ENCODE measurements at places on chromosomes 12 and 14.

GRCh38 chr12:78683031-78683430 is 181.5 kb upstream of the SYT1 start:
- no peak for DNase-seq

GRCh38 chr12:88192426-88192825 is 50.3 kb downstream of the TMTC3 start:
- DNase-seq: no peak

GRCh38 chr14:93832081-93832480 is 43.8 kb upstream of the PRIMA1 start:
- DNase-seq: no peak

GRCh38 chr12:85664429-85664828 is 171.8 kb downstream of the RASSF9 start:
- no peak for DNase-seq

DNA sequence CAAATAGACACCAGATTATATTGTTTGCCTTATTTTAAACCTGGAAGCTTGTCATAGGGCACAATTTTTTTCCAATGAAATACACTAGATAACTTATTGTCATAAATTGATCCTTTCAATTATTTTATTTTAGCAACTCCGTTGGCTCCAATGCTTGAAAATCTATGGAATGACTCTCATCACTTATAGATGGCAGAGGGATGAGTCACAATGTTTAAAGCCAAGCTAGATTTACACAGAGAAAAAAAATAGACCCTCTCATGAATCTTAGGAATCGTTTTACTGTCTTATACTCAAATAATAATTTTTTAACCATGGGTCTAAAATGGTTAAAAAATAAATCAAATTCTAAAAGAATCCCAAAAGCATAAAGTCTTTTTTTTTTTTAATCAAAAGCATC is 1276.6 kb upstream of the FLRT2 start:
- DNase-seq: no peak

- DNase-seq: no peak
Measured at GRCh38 chr14:29558516-29558915, 369.1 kb downstream of the PRKD1 start.

DNA sequence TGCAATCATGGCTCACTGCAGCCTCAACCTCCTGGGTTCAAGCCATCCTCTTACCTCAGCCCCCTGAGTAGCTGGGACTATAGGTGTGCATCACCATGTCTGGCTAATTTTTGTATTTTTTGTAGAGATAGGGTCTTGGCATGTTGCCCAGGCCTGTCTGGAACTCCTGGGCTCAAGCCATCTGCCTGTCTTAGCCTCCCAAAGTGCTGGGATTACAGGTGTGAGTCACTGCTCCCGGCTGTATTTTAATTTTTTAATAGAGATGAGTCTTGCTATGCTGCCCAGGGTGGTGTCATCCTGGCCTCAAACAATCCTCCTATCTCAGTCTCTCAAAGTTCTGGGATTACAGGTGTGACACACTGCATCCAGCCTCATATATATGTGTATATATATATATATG is 31.7 kb upstream of the GPRC5A start:
- DNase-seq: no peak

GRCh38 chr14:56284641-56285040 is 166.4 kb downstream of the PELI2 start:
- DNase-seq: no peak

DNA sequence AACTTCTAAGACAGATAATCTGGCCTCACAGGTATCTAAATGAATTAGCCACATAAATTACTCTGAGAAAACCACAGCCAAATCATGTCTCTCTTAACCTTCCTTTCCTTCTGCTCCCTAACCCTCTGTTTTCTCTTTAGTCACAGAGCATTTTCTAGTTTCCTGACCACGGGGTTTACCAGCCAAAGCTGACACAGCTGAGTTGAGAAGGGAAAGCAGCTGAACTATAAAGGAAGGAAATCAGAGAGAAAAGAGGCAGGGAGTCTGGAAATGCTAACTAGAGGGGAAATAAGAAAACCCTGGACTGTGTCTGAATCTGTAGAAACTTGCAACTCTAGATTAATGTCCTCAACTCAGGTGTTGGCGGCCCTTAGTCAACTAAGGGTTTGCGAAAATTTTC is 24.4 kb downstream of the ANKS1B start:
- DNase-seq: no peak

GRCh38 chr12:52525661-52526499 is 5.7 kb upstream of the KRT5 start:
- no peak for DNase-seq

DNA sequence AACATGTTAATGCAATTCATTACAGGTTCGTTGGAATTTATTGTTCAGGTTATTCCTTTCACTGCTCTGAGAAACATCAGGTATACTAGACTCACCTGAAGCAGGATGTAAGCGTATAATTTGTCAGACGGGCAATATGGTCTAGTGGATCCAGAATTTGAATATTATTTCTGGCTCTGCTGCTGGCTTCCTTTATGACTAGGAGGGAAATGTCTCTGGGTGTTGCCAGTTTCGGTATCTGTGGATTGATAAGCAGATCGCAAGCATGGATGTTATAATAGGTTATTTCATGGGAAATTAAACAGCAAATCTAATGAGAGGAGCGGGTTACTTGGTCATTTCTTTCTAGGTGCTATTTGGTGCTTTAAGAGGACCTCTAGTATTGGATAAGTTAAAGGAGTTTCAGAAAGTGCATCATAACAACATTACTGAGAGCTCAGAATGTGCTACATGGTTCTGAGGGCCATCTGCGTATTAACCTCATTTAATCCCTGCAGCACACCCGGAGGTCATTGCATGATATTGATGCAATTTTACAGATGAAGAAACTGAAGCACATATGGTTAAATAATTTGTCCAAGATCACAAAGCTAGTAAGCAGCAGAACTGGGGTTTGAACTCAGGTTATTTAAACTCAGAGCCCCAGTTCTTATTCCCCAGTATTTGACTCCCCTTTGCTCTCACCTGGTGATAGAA is 47.3 kb upstream of the BCAT1 start:
- no peak for DNase-seq

- no peak for DNase-seq
Measured at GRCh38 chr12:10069099-10069498, 29.7 kb downstream of the CLEC1A start.

DNA sequence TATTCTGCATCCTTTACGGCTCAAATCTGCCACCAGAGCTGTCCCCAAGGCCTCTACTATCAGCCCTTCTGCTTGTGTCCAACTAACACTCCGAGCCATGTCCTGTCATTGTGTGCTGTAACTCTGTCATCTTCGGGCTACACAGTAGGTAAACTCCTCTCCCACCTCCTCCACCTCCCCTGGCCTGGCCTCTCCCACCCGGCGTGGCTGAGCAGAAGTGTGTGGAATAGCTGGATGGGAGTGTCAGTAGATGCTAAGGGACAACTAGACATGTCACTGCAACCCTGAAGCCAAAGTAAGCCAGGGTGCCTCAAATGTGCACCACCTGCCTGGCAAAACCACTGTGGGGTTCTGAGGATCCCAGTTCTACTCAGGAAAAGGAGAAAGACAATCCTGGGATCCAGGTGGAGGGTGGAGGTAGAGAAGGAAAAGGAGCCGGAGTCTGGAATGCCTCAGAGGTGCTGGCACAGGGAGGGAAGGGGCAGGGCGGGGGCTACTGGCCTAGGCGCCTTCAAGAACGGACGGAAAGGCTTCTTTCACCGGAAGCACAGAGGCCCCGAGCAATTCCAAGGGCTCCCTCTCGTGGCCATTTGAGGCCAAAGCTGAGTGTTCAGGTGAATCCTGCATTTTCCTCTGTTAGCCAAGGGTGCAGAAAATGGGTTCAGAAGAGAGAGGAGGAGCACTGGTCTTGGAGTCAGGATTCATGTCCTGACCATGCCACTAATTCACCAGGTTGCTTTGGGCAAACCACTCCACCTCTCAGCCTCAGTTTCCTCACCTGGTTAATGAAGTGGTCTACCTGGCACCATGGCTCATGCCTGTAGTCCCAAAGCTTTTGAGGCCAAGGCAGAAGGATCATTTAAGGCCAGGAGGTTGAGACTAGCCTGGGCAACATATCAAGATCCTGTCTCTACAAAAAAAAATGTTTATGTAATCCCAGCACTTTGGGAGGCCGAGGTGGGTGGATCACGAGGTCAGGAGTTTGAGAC is 20.5 kb upstream of the FAM181A start:
- DNase-seq: peak; percentile 34

GRCh38 chr14:94833633-94834032 is 63.7 kb upstream of the GSC start:
- no peak for DNase-seq

DNA sequence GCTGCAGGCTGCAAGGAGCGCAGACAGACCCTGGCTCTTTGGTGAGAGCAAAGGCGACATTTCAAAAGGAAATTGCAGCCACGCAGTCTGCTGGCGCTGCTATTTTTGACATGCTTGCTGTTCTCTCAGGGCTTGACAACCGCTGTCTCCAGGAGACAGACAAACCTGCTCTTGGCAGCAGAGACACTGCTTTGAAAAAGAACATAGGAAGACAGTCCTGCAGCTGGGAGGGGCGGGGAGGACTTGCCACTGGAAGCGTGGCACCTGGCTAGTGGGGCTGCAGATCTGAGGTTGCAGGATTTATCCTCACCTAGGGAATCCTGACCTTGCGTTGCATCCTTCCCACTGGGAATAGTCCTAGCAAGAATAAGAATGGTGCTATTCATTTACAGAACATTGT is 91.8 kb upstream of the KCNA1 start:
- no peak for DNase-seq

GRCh38 chr12:58288190-58288589 is 346.8 kb downstream of the ATP23 start:
- no peak for DNase-seq

DNA sequence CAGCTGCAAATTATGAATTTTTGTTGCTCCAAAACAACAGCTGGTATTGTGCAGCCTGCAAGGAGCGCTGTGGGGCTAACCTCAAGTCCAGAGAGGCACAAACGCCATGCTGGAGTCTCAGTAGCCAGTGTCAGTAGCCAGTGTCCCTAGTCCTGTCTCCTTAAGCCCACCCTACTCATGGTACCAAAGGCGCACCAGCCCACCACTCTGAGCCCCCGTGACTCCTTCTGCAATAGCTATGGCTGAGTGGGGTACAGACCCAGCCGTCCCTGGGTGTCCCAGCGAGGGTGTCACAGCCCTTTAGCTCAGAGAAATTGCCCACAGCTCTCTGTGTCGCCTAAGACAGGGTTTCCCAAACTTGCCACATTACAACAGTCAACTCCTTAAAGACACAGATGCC is 65.2 kb downstream of the ARL6IP4 start:
- no peak for DNase-seq

DNA sequence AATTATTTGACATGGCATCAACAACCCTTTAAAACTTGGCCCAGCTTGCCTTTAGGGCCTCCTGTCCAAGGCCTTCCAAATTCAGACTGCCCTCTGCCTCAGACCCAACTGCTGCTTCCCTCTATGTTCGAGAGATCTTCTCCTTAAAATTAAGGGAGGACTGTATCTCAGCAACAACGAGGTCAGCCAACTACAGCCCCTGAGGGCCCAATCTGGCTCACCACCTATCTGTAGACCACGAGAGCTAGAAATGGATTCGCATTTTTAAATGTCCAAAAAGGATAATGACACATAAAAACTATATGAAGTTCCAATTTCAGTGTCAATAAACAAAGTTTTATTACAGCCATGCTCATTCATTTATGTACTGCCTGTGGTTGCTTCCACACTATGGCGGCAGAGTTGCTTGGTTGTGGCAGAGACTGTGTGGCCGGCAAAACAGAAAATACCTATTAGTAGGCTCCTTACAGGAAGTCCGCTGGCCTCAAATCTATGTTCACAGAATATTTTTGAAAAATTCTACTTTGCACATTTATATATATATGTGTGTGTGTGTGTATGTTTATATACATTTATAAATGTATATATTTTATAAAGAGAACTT is 1026.9 kb downstream of the BCL11B start:
- no peak for DNase-seq

DNA sequence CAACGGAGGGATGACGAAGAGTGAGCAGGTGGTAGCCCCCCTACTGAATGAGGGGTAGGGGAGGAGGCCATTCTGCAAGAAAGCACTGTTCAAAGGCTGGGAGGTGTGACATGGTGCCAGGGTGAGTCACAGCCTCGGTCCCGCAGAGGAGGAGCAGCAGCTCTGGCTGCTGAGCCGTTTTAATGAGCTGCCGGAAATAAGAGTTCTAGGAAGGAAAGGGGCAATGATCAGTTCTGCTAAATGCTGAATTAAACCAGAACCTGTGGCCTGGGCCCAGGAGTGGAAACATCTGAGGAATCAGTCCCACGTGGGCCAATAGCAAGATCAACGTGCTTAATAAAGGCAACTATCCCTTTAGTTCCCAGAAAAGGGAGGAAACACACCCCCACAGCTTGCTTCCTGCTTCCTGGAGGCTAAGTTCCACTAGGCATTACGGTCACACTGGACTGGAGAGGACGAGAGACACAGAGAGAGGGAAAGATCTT is 3.6 kb downstream of the ABCD4 start:
- no peak for DNase-seq

DNA sequence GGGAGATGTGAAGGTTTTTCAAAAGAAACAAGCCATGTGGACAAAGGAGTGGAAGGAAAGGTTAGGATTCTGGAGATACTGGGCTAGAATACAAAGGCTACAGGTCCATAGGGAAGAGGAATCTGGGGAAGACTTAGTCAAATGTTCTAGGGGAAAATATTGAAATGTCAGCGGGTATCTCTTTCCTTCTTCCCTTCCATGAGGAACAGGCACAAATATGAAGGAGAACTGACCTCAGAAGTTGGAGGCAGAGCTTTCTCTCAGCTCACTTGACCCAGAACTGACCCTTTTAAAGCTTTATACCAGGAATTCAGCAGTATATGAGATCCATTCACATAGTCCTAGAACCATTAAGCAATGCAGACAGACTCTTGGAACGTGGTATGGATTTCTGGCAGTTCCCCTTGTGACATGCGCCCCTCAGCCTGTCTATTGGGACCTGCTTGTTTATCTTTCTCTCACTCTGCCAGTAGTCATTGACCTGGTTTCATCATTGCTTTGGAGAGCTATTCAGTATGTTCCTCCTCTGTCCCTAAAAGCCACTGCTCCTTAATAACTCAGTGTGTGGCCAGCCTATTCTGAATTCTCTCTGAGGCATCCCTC is 43.0 kb upstream of the GSG1 start:
- no peak for DNase-seq

- DNase-seq: no peak
Measured at GRCh38 chr12:111409780-111410430, 4.2 kb downstream of the SH2B3 start.

GRCh38 chr12:114671443-114672411 is 12.2 kb downstream of the TBX3 start:
- DNase-seq: no peak

Measured in stimulated activated CD4-positive, alpha-beta T cell treated with anti-CD3 and anti-CD28 coated beads, Interleukin-1b, Interleukin-23, amount 100 ng/mL, for 4 hours (primary cell).